ENCODE measurements at places on chromosomes 4 and X. TPM values are rescaled to one million over a fixed set of nuclear protein-coding genes. Genes with fewer than 3 reads are reported as not detected.

- no peaks in the 10 kb centered on the region for H3K36me3 ChIP-seq
- DNase-seq = peak; percentile 57
- peak overlapping the region; percentile 32 for H3K4me3 ChIP-seq
- H3K4me1 ChIP-seq = peaks cover 23% of the 10 kb centered on the region
- no peaks in the 10 kb centered on the region for H3K27me3 ChIP-seq
Measured at GRCh38 chr4:123588631-123589241, 192.1 kb downstream of the SPRY1 start.

GRCh38 chr4:183163135-183163534 lies 64.1 kb downstream of the WWC2 start:
- H3K27me3 ChIP-seq = no peaks in the 10 kb centered on the region
- no peak for DNase-seq
- H3K4me3 ChIP-seq = no peak overlapping the region
- H3K27ac ChIP-seq = no peak overlapping the region
- H3K36me3 ChIP-seq = no peaks in the 10 kb centered on the region

DNA sequence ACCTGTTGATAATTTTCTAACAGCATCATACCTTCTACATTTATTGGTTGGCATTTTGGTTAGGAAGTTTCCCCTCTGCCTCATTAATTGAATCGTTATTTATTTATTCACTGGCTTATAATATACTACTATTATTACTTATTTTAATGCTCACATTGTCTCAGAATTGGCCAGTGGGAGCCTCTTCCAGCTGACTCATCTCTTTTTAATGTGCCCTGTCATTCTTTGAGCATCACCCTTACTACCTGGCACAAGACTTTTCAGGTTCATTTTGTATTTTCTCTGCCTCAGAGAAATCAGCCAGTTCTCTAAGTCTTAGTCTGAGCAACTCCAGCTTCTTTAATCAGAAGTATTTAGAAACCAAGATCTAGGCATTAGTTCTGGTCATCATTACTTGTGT lies 60.3 kb upstream of the PRRG3 start:
- H3K4me3 ChIP-seq = no peak overlapping the region
- no peak overlapping the region for H3K27ac ChIP-seq
- DNase-seq = no peak
- H3K27me3 ChIP-seq = no peaks in the 10 kb centered on the region
- H3K36me3 ChIP-seq = no peaks in the 10 kb centered on the region

GRCh38 chr4:172155838-172156345 lies 342.7 kb downstream of the GALNTL6 start:
- H3K4me1 ChIP-seq = no peaks in the 10 kb centered on the region
- no peak for DNase-seq
- no peak overlapping the region for H3K4me3 ChIP-seq
- no peaks in the 10 kb centered on the region for H3K36me3 ChIP-seq

GRCh38 chr4:187209921-187210613 lies 486.4 kb upstream of the FAT1 start:
- H3K36me3 ChIP-seq = no peaks in the 10 kb centered on the region
- H3K4me1 ChIP-seq = no peaks in the 10 kb centered on the region
- DNase-seq = peak; percentile 78
- H3K27me3 ChIP-seq = 0 out of 2 replicates have a peak, but pooled peaks cover 9% of the 10 kb centered on the region
- H3K4me3 ChIP-seq = no peak overlapping the region
- H3K27ac ChIP-seq = peak overlapping the region; percentile 39

DNA sequence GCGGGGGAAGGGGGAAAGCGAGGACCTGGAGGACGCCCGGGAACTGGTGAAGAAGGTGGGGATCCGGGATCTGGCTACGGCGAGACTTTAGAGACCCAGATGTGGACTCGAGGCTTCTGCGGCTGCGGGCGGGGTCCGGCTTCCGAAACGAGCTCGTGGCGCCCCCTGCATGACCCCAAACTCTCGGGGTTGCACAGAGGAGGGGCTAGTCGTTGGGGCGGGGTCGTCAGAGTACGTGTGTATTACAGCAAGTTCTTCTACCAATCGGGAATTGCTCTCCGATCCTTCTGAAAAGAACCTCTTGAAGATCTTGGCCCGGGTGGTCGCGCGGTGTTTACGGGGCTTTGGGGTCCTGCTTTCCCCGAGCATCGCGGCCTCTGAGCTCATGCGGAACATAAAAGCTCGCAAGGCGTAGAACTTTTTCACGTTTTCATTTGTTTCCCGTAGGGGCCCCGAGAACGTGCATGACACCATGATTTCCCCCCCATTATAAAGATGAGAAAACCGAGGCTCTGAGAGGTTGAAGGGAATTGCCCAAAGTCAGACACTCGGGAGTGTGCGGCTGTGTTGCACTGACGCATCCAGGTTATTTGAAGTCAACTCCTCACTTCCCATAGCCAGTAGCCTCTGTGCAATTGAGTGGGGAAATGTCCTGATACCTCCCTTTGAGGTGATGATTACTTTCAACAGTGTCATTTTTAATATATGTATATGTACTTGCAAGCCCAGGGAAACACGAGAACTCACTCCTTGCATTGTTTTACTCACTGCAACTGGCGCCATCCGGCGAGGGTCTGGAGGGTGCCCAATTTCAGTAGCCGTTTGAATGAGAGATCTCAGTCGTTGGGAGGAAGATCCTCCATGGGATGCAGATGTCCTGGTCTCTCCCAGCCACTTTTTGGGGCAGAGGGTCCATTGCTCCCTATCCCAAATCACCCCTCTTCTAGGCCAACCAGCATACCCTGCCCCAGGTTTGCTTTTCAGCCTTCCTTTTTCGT lies at the start of gene BEND4:
Gene BEND4 (minus strand): TSS at position 149 of the 998 bp plus-strand sequence. CDS start 512 bp downstream, outside the sequence.
- no peak within 1 kb of the TSS for H3K27ac ChIP-seq
- H3K27me3 ChIP-seq = peaks cover 63% of the 10 kb centered on the region
- DNase-seq = peak; percentile 7
- no peaks in the 10 kb centered on the region for H3K4me1 ChIP-seq
- H3K36me3 ChIP-seq = no peaks in the 10 kb centered on the region

GRCh38 chr4:612052-612748 lies 13.2 kb upstream of the PDE6B start:
- no peak overlapping the region for H3K27ac ChIP-seq
- no peaks in the 10 kb centered on the region for H3K36me3 ChIP-seq
- peaks cover 30% of the 10 kb centered on the region for H3K27me3 ChIP-seq
- no peak for DNase-seq
- H3K4me3 ChIP-seq = no peak overlapping the region

DNA sequence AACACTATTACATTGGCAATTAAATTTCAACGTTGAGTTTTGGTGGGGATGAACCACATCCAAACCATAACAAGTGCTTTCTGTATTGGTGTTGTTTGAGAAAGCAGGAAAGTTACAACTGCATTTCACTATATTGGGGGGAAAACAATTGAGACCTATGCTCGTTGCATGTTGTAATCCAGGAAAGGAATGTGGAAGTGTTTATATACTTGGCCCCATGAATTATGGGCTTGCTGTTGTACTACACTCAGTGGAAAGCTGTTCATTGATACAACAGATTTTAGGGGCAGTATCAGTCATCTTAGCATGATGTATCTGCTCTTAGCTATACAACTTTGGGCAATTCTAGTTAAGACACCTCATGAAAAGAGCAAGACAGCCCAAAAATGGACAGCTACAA lies 52.4 kb downstream of the KLHL5 start:
- no peak for DNase-seq
- H3K4me3 ChIP-seq = no peak overlapping the region
- H3K36me3 ChIP-seq = no peaks in the 10 kb centered on the region
- no peak overlapping the region for H3K27ac ChIP-seq
- peaks cover 16% of the 10 kb centered on the region for H3K4me1 ChIP-seq

- no peak overlapping the region for H3K4me3 ChIP-seq
- H3K27ac ChIP-seq = no peak overlapping the region
- no peak for DNase-seq
- H3K4me1 ChIP-seq = peaks cover 8% of the 10 kb centered on the region
- no peaks in the 10 kb centered on the region for H3K36me3 ChIP-seq
- no peaks in the 10 kb centered on the region for H3K27me3 ChIP-seq
Measured at GRCh38 chr4:85419103-85419502, 55.8 kb upstream of the ARHGAP24 start.

DNA sequence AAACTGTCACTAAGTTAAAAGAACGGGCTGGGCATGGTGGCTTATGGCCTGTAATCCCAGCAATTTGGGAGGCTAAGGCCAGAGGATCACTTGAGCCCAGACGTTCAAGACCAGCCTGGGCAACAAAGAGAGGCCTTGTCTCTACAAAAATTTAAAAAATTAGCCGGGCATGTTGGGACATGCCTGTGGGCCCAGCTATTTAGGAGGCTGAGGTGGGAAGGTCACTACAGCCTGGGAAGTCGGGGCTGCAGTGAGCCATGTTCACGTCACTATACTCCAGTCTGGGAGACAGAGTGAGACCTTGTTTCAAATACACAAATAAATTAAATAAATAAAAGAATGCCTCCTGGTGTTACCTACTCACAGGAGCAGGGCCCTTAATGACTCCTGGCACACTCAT lies 69.5 kb downstream of the APBB2 start:
- H3K4me3 ChIP-seq = no peak overlapping the region
- peak overlapping the region; percentile 92 for H3K27ac ChIP-seq
- no peaks in the 10 kb centered on the region for H3K36me3 ChIP-seq
- DNase-seq = peak; percentile 12
- no peaks in the 10 kb centered on the region for H3K27me3 ChIP-seq

GRCh38 chr4:75745161-75745560 lies 20.8 kb downstream of the USO1 start:
- H3K36me3 ChIP-seq = no peaks in the 10 kb centered on the region
- H3K27ac ChIP-seq = peak overlapping the region; percentile 47
- DNase-seq = peak; percentile 87
- peaks cover 14% of the 10 kb centered on the region for H3K4me1 ChIP-seq
- no peaks in the 10 kb centered on the region for H3K27me3 ChIP-seq

DNA sequence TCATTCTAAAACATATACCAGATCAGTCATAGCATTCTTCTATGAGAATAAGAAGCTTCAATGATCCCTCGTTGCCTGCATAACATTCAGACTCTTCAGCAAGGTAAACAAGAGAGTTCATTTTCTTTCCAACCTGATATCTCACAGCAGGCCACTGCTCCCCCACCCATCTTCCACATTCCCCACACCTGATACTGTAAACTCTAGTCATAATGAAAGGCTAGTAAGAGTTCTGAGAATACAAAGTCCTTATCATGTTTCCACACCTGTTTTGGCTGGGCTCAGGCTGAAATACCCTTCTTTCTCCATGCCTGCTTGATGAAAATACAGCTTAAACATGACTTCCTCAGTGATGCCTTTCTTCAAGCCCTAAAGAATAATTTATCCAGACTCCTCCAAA lies 2.3 kb upstream of the AASDH start:
- no peaks in the 10 kb centered on the region for H3K27me3 ChIP-seq
- no peak for DNase-seq
- H3K4me1 ChIP-seq = peaks cover 15% of the 10 kb centered on the region
- no peaks in the 10 kb centered on the region for H3K36me3 ChIP-seq
- H3K4me3 ChIP-seq = no peak overlapping the region

DNA sequence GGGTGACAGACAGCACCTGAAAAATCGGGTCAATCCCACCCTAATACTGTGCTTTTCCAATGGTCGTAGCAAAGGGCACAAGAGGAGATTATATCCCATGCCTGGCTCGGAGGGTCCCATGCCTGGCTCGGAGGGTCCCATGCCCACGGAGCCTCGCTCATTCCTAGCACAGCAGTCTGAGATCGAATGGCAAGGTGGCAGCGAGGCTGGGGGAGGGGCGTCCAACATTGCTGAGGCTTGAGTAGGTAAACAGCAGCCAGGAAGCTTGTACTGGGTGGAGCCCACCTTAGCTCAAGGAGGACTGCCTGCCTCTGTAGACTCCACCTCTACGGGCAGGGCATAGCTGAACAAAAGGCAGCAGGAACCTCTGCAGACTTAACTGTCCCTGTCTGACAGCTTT lies 365.1 kb downstream of the STPG2 start:
- no peak overlapping the region for H3K4me3 ChIP-seq
- no peaks in the 10 kb centered on the region for H3K4me1 ChIP-seq
- no peak overlapping the region for H3K27ac ChIP-seq
- H3K36me3 ChIP-seq = no peaks in the 10 kb centered on the region
- H3K27me3 ChIP-seq = no peaks in the 10 kb centered on the region

DNA sequence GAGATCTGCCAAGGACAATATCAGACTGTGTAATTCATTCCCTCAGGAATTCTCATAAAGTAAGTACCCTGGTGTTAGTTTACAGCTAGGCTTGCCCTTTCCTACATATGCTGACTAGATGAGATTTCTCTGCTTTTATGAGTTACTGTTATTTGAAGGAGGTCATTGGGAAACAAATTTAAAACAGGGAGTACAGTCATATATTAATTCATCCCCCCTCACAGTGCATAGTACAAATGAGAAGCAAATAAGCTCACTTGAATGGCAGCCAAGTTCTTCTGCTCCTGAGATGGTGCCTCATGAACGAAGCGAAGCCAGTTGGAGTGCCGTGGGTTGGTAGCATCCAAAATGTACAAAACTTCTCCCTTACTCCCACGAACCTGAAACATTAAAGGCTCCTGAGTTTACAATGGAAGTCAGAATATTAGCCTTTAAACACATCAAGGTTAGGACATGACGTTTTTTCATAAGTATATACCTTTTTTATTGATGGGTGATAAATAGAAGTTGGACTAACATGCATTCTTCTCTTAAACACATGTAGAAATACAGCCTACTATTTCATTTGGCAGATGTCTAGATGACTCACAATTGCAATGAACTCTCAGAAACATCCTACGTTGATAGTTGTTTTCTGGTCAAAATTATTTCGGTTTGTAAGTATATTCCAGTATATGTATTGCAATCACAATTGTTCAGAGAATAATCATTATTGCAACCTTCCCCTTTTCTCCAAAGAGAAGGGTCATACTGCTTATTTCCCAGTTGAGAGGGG lies 69.2 kb downstream of the PRDM5 start:
- no peaks in the 10 kb centered on the region for H3K27me3 ChIP-seq
- H3K4me1 ChIP-seq = peaks cover 52% of the 10 kb centered on the region
- peak overlapping the region; percentile 62 for H3K4me3 ChIP-seq
- peak overlapping the region; percentile 50 for H3K27ac ChIP-seq

- H3K4me3 ChIP-seq = no peak overlapping the region
- H3K27ac ChIP-seq = 0 out of 2 replicates have a peak overlapping the region, but pooled peaks have one; percentile 15
- no peaks in the 10 kb centered on the region for H3K27me3 ChIP-seq
- no peaks in the 10 kb centered on the region for H3K36me3 ChIP-seq
- H3K4me1 ChIP-seq = peaks cover 29% of the 10 kb centered on the region
Measured at GRCh38 chrX:150508451-150509367, 59.7 kb upstream of the MTM1 start.

- DNase-seq = peak; percentile 45
- no peak overlapping the region for H3K4me3 ChIP-seq
- no peaks in the 10 kb centered on the region for H3K36me3 ChIP-seq
- no peaks in the 10 kb centered on the region for H3K27me3 ChIP-seq
- no peak overlapping the region for H3K27ac ChIP-seq
Measured at GRCh38 chr4:183402771-183403170, 41.7 kb upstream of the CDKN2AIP start.

The MEPE gene
- total RNA-seq = not detected

The SULT1B1 gene
- total RNA-seq = 2.6 TPM

The NDST4 gene
- not detected for total RNA-seq

The PPARGC1A gene
- total RNA-seq = not detected

The CCSER1 gene
- total RNA-seq = not detected
